KBM-7 (cell line): ENCODE measurements at places on chromosomes 16 and 17.

GRCh38 chr17:16975277-16975651, 3.3 kb upstream of the TNFRSF13B start:
- DNase-seq: no peak

- DNase-seq: peak; percentile 22
Observed at GRCh38 chr16:78939597-78939996, 660.9 kb downstream of the MAF start.

- no peak for DNase-seq
Observed at GRCh38 chr17:80220054-80220735, at the start of the genes SGSH and SLC26A11. TSS of gene SGSH (minus strand) at chr17:80220333. CDS start at chr17:80220313, 20 bp downstream. TSS of gene SLC26A11 (plus strand) at chr17:80220427. CDS start at chr17:80221561, 1,134 bp downstream.

GRCh38 chr16:64712026-64712425, 409.8 kb downstream of the CDH11 start:
- no peak for DNase-seq

- DNase-seq: peak; percentile 53
Observed at GRCh38 chr16:11949527-11949926, 7.7 kb upstream of the NPIPB2 start.

DNA sequence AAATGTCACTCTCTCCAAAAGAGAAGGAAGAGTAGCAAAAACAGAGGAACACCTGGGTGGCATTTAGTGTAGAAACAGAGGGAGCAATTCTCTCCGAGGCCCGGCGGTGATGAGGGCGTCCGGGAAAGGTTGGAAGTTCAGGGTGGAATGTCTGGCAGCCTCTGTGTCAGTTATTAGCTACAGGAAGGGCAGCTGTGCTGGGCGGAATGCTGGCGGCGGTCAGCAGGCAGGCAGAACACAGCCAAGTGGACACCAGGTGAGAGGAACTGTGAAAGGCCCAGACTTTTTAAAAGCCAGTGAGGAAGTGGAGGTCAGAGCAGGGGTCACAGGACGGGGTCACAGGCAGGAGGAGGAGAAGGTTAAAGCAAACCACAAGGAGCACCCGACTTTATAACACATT, 238.1 kb downstream of the NTN1 start:
- no peak for DNase-seq
